Stimulated activated CD4-positive, alpha-beta T cell treated with anti-CD3 and anti-CD28 coated beads, Interleukin-4, amount 100 ng/mL, for 4 hours (primary cell): ENCODE measurements at places on chromosomes 16 and 17.
A peak's percentile ranks its signal among the peaks of the same experiment; 100 is the strongest.

GRCh38 chr17:2710071-2710802, 1.3 kb downstream of the CLUH start:
- no peak for DNase-seq

- no peak for DNase-seq
Measured at GRCh38 chr16:68689921-68690320, 44.8 kb downstream of the CDH3 start.

- no peak for DNase-seq
Measured at GRCh38 chr17:37086334-37086733, 137.6 kb downstream of the AATF start.

DNA sequence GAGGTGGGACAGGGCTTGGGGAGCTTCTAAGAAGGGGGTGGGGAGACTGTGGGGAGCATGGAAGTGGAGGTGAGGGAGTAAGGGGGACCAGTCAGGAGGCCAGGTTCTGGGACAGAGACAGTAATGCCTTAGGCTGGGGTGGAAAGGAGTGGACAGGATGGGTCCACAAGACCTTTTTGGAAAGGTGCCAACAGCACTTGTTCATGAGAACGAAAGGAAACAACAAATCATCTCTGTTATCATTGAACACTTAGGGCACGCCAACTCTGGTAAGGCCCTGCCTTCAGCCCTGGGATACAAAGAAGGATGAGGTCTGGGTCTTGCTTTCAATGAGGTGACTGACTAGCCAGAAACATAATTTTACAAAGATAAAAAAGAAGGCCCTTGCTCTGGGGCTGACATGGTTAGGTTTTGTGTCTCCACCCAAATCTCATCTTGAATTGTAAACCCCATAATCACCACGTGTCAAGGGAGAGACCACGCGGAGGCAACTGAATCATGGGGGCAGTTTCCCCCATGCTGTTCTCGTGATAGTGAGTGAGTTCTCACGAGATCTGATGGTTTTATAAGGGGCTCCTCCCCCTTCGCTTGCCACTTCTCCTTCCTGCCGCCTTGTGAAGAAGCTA, 113.8 kb downstream of the SLC39A11 start:
- no peak for DNase-seq

DNA sequence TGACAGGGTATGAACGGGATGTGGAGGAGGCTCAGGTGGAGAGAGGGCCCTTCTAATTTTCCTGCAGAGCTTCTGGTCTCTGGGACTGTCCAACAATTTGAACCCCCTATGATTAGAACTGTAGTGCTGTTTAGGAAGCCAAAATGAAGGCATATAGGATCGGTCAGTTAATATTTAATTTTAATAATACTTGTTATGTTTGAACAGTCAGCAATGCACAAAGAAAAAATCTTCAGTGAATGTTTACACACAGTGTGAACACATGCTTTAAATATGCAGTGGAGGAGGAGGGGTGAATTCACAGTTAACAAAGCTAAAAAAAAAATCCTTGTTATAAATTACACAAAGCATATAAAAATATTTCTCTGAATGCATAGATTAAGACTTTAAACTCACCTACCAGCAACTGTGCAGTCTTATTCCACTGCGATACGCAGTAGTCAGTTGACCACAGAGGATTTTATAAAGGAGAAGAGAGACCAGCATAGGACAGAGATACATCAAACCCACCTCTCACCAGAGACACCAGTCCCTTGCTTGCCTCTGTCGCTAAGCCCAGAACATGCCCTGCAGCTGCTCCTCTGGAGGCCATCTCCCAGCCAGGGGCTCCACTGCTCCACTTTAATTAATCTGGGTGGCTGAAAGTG, 14.6 kb downstream of the ANKRD40 start:
- DNase-seq = no peak

- no peak for DNase-seq
Measured at GRCh38 chr16:3050487-3050886, 4.1 kb downstream of the MMP25 start.

- no peak for DNase-seq
Measured at GRCh38 chr17:12866244-12866643, 76.9 kb downstream of the ARHGAP44 start.

DNA sequence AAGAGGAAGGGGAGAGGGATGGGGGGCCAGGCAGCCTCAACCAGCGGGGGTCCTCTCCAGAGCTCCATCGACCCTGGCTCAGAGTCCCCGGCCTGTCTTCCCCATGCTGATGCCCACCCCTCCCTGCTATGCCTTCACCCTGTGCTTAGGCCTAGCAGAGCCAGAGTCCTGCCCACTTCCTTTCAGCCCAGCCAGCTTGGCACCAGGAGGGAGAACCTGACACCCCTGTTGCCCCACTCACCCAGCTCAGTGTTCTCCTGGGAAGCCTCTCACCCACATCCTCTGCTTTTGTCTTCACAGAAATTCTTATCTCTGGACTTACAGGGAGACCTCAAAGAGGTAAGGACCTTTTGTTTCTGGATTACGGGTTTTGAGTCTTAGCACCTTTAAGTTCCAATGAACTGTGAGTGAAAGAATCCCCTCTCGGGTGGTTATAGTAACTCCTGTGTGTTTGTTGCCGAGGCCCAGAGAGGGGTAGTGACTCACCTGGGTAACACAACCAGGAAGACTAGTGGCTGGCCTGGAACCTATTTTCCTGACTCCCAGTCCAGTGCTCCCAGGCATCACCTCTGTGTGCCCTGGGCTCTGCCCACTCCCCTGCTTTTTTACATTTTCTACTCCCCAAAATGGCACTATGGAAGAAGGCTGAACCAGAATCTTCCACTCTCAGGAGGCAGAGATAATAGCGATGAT, 53.3 kb downstream of the CES1 start:
- DNase-seq = no peak

DNA sequence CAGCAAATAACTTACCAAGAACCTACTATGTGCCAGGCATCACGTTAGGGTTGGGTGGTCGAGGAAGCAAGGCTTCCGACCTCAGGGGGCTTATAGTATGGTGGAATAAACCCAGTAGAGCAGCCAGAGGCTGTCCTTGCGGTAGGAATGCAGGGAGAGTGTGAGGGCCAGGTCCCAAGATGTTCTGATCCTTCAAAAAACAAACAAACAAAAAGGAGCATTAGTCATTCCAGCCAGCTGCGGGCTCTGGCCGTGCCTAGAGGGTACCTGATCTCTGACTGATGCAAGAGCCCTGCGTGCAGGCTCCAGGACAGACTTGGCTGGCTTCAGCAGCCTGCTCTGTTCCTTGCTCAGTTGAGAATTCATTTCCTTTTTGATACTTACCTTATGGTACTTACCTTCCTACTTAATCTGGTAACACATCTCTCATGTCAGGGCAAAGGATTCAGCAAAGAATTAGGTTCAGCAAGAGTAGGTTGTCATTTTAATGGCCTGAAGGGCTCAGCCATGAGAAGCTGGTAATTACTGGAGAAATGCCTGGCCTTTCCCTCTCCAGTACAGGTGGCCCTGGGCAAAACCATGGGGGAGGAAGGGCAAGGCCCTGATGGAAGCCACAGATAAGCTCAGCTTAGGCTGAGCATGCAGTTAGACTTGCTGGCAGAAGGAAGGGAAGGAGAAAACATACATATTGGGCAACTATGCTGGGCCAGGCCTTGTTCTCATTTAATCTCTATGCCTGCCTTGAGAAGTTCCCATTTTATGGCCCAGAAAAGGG, 18.4 kb downstream of the CYB5D2 start:
- DNase-seq = no peak

DNA sequence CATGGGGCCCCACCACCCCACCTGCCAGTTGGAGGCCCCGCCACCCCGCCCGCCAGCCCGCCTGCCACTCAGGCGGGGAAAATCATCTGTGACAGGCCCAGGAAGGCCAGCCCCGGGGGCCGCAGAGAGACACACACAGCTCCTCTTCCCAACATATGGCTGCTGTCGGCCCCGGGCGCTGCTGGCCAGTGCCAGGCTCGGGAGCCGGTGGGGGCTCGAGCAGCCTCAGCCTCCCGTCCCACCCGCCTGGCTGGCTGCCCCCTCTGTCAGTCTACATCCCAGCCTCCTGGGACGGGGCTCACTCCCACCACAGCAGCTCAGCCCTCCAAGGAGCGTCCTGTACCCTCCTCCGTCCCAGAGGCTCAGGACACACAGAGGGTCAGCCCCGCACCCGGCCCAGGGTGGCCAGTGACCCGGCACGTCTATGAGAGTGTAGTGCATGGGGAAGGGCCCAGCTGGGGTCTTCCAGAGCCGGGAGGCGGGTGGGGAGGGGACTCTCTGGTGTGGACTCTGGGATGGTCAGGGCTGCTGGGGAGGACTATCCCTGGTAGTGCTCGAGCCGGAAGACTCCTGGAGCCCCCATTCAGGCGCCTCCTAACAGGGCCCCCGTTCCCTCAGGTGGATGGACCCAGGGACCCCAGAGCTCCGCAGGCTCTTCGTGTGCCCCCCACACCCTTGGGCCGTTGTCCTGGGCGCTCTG, 3.6 kb upstream of the PRR35 start:
- DNase-seq = no peak

DNA sequence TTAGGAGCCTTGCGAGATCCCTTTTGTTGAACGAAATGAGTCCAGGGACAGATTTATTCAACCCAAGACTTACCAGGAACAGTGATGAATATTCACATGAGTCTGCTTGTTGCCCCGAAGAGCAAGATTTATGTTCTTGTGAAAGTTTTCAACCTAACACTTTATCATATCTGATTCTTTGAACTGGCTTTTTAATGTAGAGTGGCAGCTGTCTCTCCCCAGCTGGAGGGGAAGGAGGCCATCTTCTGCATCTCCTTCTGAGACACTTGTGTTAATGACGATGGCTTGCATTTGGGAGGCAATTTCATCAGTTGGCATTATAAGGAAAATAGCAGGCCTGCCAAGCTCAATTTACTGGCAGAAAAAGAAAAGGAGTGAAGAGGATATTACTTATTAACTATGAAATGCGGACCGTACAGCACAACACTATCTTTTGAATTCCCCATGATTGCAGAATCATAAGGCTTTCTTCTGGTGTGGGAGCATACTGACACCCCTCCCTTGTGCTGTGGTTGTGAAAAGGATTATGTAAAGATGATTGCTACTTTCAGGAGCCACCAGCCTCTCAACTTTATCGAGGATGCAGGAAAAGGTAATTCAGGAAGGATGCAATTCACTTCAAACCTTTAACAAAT, 35.7 kb downstream of the SMARCE1 start:
- DNase-seq = no peak

DNA sequence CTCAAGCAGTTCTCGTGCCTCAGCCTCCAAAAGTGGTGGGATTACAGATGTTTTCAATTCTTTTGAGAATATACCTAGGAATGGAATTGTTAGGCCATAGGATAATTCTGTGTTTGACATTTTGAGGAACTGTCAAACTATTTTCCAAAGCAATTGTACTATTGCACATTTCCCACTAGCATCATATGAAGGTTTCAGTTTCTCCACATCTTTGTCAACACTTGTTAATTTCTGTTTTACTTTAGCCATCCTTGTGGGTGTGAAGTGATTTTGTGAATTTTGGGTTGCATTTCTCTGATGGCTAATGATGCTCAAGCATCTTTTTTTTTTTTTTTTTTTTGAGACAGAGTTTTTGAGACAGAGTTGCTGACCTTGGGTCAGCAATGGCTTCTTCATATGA, 6.2 kb downstream of the NT5M start:
- DNase-seq = no peak

DNA sequence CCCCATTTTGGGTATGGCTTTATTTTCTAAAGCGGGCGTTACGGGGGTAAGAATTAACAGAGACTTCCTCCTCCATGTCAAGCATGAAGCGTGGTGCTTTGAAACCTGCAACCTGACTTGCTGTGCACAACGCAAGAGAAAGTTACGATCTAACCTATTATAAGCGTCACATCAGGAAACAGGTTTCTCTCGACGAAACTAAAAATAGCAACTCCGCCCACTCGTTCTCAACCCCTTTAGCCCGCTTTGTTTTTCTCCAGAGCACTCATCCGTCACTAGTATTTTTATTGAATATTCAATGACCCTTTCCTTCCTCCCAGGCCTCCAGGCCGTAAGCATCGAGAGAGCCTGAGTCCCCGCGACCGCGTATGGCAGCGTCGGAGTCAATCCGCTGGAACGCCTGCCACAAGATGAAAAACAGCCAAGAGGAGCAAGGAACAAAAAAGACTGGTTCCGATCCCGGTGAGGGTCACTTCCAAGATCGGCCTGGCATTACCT, 555 bp downstream of the NUP88 start:
- DNase-seq = peak; percentile 70

DNA sequence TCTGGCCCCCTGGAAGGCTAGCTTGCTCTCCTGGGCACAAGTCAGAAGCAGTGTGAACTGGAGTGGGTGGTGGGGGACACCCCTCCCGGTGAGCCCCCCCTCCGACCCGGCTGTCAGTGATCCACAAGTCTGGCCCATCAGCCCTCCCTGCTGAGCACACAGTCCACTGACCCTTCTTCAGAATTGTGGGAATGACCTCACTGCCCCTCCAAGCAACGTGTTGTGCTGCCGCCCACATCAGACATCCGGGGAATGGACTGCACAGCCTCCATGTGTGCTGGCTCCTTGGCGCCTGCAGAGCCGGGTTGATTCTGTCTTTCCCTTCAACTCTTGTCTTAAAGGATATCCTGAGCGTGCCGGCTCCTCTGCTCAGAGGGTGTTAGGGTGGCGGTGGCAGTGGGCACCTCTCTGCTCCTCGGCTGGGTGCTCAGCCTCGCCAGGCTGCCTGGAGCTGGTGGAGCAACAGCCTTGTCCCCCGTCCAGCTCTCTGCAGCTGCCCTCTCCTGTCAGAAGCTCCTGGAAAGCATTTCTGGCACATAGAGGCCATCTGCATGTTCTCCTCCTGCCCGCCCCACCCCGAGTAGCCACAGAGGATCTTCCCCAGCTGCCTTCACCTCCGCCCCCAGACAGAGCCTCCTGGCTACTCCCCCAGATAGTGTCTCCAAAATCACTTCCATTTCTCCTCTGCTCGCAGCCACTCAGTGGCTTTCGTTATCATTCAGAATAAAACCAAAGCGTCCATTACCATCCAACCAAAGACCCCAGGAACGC, 19.8 kb downstream of the NPTX1 start:
- DNase-seq = no peak

DNA sequence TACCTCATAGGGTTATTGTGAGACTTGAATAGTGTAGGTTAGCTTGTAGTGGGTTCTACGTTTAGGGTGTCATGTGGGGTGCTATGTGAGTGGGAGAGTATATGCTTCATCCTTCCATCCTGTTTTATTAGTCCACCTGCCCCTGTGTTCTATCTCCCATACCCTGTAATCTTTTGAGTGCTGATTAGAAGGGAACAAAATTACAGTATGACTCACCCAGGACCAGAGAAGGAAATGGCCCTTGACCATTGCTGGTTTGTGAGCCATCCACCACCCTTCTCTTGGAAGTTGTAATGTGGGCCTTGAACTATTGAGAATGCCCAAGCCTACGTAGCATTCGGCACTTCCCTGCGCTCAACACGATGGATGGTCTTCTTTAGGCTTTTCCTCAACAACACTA, 17.1 kb downstream of the SAP30BP start:
- DNase-seq = no peak

- DNase-seq = no peak
Measured at GRCh38 chr16:23520500-23520899, 10.2 kb upstream of the GGA2 start.

- no peak for DNase-seq
Measured at GRCh38 chr16:57618296-57619132, 9.9 kb upstream of the ADGRG1 start.
